ENCODE measurements at places on chromosomes 6 and 20. TPM values are rescaled to one million over a fixed set of nuclear protein-coding genes. Genes with fewer than 3 reads are reported as not detected.

Gene IL17A
- total RNA-seq: not detected

Gene OR5V1
- not detected for total RNA-seq

Gene SLC22A7
- not detected for total RNA-seq

Gene GJA10
- not detected for total RNA-seq

Gene NNAT
- total RNA-seq: not detected

Gene GRIK2
- 0.12 TPM for total RNA-seq

Gene SIM1
- total RNA-seq: not detected

Gene PTGIS
- total RNA-seq: 0.14 TPM

DNA sequence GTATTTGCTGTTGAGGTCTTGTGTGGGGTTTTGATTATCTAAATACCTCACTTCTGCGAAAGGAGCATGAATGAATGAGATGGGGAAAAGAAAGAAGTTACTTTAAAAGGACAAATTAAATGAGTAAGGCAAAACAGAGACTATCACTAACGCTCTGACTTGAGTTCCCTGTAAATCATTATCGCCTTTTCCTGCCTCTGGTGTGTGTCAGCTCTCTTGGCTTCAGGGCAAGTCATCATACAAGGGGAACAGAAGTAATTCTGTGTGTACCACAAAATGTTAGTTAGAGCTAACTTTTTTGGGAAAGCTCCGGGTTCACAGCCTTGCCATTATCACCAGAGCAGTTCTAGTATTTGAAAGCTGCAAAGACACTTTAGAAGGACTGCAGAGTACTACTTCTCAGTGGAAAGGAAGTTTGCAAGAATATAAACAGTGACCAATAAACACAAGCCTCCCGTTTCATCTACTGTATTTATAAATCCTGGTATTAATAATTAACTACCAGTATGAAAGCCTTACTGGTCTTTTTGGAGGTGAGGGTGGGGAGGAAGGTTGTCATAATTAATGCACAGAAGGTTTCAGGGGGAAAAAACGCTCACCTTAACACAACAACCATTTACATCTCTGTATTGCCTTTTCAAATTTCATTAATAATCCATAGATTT, 1.2 kb downstream of the DZANK1 start:
- DNase-seq: no peak

DNA sequence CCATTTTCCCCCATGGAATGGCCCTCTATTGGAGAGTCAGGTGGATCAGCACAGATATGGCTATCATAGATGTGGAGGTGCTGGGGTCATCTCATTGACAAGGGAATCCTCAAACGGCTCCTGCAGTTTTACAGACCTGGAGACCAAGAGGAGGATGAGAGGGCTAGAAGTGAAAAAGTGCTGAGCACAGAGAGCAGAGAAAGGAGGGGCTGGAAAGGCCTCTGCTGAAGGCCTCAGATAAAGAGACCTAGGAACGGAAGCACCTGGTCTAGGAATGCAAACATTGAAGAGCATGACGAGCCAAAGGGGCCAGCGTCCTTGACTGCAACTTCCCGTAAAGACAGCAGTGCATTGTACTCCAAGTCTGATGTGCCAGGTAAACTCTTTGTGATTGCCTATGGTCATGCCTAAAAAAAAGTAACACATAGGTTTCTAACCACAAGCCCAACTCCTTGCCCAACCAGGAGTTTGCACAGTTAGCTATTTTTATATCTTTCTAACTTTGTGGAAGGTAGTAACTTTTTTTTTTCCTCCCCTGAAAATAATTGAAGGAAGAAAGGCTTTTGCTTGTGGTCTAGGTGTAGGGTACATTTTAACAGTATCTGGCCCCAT, 15.2 kb downstream of the RSPH4A start:
- no peak for DNase-seq

DNA sequence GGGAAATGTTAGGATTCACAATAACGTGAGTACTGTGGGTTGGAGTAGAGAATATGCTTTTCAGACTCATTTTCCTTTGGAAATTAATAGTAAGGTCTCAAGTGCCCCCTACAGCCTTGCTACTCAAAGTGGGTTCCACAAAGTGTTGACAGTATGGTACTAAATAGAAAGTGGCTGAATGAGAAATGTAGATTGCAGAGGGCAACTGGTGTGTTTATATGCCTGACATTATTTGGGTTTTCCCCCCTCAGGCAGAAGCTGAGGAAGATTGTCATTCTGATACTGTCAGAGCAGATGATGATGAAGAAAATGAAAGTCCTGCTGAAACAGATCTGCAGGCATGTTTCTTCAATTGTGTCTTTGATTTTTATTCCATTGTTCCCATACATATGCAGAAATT, 5.6 kb downstream of the FBXO9 start:
- no peak for DNase-seq

- DNase-seq: no peak
Measured at GRCh38 chr6:786946-787763, 94.2 kb upstream of the EXOC2 start.

DNA sequence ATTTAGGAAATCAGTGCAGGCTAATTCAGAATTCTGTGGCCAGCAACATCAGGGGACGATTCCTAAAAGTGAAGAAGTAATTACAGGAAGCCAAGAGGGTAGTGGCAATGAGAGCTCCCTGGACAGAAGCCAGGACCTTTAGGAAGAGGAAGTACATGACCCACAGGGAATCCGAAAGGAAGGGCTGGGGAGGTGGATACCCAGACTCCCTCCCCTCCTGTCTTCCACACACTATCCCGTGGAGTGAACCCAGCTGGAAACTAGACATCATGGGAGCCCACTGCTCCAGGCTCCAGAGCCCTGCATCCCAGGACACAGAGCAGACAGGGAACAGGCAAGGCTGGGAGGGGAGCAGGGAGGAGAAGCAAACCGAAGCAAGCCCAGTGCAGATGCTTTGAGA, 83.0 kb downstream of the SNX5 start:
- DNase-seq: peak; percentile 30

- no peak for DNase-seq
Measured at GRCh38 chr6:118309337-118310093, 238.6 kb upstream of the PLN start.

DNA sequence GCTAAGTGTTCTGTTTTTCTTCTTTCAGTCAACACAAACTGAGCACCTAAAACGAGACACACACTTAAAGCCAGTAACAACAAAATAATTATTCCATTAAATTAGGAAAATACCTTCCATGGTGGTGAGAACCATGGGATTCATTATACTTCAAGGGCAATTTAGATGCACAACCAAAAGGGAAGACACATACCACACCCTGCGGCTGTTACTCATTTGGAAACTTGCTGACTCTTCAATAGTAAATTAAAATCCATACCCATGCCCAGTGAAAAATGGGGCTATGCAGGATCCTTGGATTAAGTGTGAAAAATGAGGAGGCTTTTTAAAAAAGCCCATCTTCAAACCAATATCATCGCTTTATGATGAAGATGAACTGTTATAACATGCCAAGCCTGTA, 142.7 kb downstream of the GJA10 start:
- no peak for DNase-seq

- no peak for DNase-seq
Measured at GRCh38 chr6:89251170-89251569, 34.0 kb upstream of the GABRR1 start.

- DNase-seq: no peak
Measured at GRCh38 chr6:111462770-111463391, 20.1 kb downstream of the REV3L start.

DNA sequence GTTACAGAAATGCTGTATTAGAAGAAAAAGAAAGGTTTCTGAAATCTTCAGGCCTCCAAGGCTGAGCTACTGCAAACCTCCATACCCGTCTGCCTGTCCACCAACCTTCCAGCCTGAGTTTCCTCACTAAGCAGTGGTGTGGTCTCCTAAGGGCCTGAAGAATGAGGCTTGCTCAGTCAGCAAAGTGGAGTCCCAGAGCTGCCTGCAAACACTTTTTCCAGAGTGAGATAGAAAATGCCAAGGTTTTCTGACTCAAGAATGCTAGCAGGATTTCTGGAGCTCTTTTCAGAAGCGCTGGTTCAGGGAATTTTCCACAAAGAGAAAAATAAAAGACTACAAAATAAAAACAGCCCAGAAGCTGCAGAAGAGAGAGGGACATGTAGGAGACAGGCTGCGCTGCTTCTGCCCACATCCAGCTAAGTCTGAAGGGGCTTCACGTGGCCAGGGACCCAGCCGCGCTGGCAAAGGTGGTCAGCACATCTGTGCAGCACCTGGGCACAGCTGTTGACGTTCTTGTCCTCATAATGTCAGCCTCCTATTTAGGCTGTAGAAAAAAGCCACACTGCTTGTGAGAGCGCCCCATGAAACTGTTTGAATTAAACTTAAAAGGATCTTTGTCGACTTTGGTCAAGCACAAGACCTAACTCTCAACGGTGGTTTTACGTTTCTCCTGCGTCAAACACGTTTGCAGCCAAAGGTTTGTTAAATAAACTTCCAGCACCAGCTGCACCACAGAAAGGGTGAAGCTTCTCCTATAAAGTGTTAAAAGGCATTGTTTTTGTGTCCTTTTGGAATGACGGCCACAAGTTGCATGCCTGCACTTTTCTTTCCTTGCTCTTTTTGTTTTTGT, 209.0 kb downstream of the THBS2 start:
- DNase-seq: no peak

DNA sequence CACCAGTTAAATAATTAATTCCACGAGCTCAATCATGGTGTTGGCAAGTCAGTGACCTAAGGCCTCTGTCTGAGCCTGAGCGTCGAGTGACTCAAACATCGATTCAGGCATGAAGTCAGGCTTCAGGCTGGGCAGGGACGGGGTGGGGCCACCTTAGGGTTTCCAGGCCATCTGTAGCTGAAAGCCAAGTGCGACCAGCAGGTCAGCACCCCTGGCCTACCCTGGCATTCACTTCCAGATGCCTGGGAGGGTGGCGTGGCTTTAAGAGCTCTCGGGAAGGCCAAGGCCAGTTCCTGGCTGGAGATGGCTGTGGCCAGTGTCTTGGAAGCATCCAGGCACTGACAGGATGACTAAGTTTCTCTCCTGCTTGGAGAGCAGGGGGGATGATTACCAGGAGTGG, 113.4 kb downstream of the DACT2 start:
- no peak for DNase-seq

DNA sequence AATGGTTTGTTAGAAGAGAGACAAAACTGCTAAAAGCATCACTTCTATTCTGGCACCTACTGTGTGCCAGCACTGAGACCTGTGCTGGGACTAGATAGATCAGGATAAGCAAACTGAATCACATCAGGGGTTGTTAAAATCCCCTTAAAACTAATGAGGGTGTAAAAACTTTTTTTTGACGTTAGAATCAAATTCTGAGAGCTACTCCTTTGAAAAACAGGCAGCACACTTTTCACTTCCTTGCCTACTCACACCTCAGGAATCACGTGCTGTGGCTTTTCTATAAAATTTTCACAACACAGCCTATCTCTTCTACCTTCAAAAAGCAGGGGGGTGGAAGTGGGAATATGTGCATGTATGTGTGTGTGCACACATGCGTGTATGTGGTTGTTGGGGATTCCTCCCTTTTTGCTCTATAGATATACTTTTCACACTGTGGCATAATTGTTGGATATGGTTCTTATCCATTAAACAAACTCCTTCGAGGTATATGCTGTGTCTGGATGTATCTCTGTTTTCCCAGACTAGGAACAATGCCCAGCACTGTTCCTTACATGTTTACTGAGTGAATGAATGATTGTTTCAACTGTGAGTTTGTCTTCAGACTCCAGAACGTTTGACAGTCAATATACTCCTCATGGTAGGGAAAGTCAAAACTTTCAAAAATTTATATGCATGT, 105.4 kb downstream of the FYN start:
- DNase-seq: no peak

GRCh38 chr20:11777387-11778205, 140.1 kb upstream of the BTBD3 start:
- peak; percentile 65 for DNase-seq

DNA sequence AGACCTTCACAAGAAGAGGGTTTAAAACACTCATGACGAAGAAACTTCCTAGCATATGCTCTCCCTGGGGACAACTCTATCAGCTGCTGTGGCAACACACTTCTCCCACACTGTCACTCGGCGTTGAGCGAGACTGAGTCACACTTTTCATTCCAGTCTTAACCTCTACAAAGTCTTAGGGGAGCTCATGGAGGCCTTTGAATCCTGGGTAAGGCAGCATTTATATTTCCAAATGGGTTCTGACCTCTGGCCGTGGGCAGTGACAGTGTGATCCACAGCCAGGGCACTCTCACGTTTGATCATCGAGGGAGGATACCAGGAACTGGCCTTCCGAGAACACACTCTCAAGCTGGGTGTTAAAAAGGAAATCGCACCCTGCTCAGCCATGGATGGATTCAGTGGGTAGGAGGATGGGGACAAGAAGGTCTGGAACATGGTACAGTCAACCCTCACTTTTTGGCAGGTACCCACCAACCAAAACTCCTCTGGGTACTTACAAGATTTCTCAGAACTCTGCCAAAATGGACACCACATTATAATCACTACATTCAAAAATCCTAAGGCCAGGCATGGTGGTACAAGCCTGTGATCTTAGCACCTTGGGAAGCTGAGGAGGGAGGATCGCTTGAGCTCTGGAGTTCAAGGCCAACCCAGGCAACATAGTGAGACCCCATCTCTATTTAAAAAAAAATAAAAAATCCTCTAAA, 19.6 kb downstream of the RRBP1 start:
- peak; percentile 31 for DNase-seq
